Activated naive CD8-positive, alpha-beta T cell treated with anti-CD3 and anti-CD28 coated beads for 36 hours (primary cell): ENCODE measurements at places on chromosomes 5 and 9. TPM values are rescaled to one million over a fixed set of nuclear protein-coding genes. Genes with fewer than 3 reads are reported as not detected.

DNA sequence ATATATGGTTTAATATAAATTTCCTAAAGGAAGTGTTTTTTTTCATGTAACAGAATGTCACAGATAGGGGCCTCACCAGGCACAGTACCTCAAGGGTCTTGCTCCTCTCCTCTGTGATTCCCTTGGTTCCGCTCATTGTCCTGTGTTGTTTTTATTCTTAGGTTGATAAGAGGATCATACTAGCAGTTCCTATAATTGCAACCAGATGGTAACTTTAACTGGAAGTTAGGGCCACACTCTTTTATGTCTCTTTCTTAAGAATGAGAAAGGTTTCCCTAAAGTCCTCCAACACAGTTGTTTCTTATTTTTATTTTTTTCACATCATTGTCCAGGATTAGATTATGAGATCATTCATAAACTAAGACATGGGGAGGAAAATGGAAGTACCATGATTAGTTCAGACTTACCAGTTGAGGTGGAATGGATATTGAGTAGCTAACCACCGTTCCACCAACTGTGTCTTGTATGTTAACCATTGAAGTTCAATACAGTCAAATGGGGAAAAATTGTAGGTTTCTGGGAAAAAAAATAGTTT, 41.1 kb downstream of the FAM174A start:
- no peak for DNase-seq

- no peak for DNase-seq
These were observed 29.6 kb upstream of the RANBP17 start for GRCh38 chr5:170832241-170832640.

DNA sequence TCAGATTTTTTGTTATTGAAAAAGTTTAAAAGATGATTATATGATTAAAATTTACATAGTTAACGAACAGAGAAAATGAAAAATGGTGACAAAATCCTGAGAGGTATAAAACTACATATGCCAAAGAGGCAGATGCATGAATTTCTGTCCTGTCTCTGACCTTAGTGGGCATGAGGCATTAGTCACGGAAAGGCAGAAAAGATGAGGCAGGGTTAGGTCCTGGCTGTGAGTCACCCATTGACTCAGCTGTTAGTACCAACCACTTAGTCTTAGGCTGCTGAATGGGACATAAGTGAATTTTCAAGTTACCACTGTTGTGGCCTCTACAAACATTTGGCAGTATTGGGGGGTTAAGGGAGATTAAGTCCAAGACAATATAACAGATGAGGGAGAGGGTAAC, 33.1 kb downstream of the RASA1 start:
- DNase-seq: peak; percentile 44

- DNase-seq: peak; percentile 21
These were observed 24.1 kb upstream of the PTGS1 start for GRCh38 chr9:122346478-122347347.

DNA sequence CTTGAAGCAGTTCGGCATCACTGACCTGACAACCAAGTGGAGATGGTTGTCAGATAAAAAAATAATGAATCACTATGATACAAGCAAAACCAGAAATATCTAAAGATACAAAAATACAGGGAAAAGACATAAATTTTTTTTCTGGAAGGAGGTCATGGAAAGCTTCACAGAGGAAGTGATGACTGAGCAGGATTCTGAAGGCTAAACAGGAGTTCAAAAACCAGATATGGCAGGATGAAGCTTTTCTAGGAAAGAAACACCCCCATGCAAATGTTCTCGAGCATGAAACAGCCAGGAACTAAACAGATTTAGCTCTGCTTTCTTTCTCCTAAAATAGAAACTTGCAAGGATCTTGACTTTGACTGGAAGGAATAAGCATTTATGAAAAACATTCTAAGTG, 60.7 kb upstream of the IFNE start:
- DNase-seq: no peak

- no peak for DNase-seq
These were observed 77.1 kb upstream of the IRX1 start for GRCh38 chr5:3518576-3518975.

GRCh38 chr5:175082866-175083590, 358.6 kb downstream of the MSX2 start:
- no peak for DNase-seq

DNA sequence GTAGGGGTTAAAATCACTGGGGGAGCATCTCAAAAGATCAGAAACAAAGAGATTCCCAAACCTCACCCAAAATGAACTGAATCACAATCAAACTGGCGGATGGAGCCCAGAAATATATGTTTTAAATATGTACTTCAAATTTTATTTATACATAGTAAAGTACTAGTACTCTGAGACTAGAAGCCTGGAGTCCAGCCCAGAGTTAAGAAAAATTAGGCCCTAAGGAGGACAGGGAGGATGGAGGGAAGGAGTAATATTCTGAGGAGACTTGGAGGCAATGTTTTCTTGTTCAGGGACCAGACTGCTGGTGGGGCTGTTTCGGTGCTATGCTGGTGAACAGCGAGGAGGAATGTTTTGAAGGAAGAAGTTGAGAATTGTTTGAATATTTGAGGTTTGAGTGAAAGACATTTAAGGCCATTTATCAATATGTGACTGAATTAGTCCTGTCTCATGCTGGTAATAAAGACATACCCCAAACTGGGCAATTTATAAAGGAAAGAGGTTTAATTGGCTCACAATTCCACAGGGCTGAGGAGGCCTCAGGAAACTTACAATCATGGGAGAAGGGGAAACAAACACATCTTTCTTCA, 552.4 kb upstream of the DAB2 start:
- DNase-seq: no peak

DNA sequence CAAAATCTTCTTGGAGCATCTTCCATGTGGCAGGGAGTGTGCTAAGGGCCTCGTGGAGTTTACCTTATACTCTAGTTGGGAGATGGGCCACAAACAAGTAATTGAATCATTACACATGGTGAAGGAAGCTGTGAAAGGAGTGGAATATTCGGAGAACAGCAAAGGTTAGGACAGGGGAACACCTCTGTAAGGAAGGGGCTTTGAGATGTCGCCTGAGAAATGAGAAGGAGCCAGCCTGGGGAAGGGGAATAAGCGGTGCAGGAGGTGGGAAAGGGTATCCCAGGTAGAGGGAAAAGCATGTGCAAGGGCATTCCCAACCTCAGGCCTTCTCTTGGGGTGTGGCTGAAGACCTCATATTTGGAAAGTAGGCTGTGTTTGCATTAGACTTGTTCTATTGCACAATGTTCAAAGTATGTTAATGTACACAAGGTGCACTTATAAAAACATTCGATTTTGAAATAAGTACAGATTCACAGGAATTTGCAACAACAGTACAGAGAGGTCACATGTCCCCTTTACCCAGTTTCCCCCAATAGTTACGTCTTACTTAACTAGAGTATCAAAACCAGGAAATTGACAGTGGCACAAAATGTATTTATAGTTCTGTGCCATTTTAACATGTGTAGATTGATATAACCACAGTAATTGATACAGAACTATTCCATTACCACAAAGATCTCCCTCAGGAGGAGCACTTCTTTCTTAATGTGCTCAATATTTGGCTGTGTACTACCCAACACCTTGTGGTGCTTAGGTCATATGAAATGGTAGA, 2.4 kb upstream of the STOM start:
- no peak for DNase-seq

DNA sequence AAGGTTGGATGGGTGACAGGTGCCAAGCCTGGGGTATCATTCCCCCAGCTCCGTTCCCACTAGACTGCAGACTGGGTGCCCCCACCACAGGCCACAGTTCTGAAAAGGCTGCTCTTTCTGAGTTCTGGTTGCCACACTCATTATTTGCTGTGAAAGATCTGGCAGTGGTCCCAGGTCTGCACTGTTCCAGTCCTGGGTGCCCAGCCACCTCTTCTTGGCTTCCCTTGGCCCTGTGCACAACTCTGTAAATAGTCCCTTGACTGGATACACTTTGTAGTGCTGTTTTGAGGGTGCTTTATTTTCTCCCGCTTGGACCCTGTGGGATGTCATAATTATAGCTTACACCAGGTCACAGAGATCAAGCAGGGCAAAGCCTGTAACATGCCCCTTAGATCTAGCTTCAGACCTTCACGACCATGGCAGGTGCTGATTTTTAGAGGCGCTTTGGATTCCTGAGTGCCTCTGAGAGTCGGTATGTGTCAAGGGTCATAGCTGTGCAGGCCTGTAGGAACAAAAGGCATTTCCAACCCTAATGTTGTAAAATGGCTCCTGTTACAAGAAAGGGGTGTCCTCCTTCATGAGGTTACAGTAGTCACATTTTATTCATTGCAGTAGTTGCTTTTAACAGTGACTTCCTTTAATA, 344.9 kb downstream of the ICE1 start:
- DNase-seq: no peak

GRCh38 chr5:27830546-27830945, 792.2 kb upstream of the CDH9 start:
- DNase-seq: no peak

- no peak for DNase-seq
These were observed 217.9 kb downstream of the HSPA4 start for GRCh38 chr5:133269691-133270090.

- no peak for DNase-seq
These were observed 100.1 kb downstream of the PHF2 start for GRCh38 chr9:93676310-93677047.

DNA sequence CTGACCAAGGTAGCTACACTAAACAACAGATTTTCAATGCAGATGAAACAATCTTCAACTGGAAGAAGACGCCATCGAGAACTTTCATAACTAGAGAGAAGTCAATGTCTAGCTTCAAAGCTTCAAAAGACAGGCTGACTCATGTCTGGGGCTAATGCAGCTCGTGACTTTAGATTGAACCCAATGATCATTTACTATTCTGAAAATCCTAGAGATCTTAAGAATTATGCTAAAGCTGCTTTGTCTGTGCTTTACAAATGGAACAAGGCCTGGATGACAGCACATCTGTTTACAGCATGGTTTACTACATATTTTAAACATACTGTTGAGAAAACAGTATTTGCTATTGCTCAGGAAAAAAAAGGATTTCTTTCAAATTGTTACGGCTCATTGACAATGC, 54.9 kb downstream of the RICTOR start:
- no peak for DNase-seq

DNA sequence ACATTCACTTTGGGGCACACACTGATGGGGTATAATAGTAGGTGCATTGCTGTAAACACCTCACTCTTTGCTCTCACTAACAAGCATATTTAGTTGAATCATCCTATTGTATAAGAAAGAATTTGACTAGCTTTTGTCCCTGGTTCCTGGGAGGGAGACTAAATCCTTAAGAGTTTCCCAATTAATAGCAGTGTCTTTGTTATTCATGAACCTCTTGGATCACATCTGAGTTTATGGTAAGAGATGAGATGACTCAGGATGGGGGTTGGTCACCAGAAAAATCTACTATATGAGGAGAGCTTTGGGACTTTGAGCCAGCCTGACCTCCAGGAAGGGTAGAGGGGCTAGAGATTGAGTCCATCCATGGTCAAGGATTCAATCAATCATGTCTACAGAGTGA, 56.8 kb downstream of the PUM3 start:
- DNase-seq: no peak

DNA sequence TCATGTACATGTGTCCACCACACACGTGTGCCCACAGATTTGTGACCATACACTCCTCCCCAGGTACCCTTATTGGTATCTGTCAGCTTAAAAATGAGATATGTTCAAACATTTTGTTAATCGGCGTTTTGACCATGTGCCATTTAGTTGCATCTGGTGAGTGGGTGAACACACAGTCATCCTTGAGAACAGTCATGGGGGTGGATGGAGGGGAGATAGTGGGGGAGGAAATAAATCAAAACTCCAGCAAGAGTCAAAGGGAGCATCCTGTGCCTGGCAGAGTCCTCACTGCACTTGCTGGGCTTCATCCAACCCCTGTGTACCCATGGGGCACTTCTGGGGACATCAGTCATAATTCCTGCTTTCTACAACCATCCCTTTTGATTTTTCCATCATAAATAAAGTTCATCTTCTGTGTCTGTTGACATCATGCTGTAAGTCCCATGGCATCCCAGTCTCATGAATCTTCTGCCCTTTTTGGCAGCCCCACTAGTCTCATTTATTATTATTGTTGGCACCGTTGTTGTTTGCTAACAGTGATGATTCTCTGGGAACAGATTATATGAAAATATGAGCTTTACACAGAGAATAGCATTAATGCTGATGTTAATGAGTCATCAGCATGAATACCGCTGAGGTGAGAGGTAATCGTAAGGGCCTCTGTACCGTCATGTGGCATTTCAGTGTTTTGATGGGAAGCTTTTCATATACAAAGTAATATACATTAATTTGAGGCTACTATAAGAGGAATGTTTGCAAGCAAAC, 24.4 kb upstream of the CLK4 start:
- DNase-seq: no peak

- no peak for DNase-seq
These were observed 156.4 kb downstream of the GABBR2 start for GRCh38 chr9:98552331-98552730.

DNA sequence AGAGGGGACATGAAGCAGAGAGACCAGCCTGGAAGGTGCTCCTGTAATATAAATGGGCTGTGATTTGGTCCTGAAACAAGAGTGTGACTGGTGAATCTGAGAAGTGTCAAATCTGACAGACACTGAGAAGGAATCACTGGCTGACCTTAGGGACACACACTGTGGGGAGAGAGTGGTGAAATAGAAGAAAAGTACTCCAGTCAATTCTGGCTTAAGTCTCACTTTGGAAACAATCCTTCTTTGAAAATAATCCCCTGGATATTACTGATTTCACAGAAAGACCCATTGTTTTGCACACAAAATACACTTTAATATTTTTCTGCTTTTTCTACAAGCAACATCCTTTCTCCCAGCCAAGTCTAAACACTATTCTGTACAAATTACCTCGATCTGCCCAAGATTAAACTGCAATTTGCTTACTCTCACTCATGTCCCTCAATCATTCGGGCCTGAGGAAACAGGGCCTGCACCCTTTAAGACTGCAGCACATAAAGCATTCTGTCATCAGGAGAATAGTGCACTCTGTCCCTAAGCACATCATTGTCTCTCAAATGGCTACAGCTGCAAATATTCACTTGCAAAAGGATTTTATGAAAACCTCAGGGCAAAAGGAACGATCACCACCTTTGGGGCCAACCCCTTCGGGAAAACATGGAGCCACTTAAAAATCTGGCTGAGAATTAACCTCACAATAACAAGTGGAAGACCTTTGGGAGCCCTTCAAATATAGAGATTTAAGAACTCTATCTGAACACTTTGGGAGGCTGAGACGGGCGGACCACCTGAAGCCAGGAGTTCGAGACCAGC, 68.6 kb downstream of the MAPKAP1 start:
- DNase-seq: no peak

DNA sequence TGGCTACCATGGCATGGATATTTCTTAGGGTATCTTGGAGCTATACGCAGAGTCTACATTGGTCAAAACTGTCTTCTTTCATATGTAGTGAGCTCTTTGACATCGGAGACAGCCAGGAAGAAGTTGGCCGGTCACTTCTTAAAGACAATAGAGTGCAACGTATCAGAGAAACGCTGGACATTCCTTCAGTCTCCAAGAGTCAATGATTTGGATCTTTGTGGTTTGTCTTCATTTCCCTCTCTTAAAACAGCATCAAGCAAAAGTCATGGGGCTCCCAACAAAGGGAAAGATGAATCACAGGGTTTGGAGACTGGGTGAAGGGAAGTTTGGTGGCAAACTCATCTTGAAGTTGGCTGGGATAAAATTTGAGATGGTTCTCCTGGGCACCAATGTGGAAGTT, 320.1 kb downstream of the AGTPBP1 start:
- no peak for DNase-seq

- no peak for DNase-seq
These were observed 94.2 kb upstream of the FBN2 start for GRCh38 chr5:128632264-128632663.

SWI5 gene
- 19.4 TPM for total RNA-seq

CDO1 gene
- 0.56 TPM for total RNA-seq

YTHDC2 gene
- 27.8 TPM for total RNA-seq

SEMA6A gene
- not detected for total RNA-seq

MOB3B gene
- 1.3 TPM for total RNA-seq

GRK6 gene
- total RNA-seq: 113 TPM

BSPRY gene
- 11.7 TPM for total RNA-seq

NR5A1 gene
- total RNA-seq: not detected
